COLO829 (cell line): ENCODE measurements at places on chromosomes 5 and 9.
A peak's percentile ranks its signal among the peaks of the same experiment; 100 is the strongest.

DNA sequence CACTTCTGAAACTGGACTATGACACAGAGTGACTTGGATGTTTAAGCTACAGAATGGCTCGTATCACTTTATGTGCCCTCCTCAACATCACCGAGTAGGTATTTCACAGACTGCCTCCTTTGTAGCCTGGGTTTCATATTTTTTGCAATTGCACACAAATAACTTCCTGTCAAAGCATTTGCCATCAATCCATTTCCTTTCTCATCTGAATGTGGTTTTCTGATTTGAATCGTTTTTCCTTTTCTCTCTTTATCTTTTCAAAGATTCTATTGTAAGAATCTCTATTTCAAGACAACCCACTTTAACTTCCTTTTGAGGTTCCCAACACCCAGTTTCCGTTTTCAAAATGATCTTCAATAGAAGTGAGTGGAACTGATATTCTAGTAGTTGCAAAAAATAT is 563.8 kb upstream of the ARRDC3 start:
- no peak for DNase-seq

- DNase-seq = peak; percentile 28
These were observed 4.9 kb downstream of the MRPL22 start for GRCh38 chr5:154945695-154946301.

GRCh38 chr9:124197177-124198095 is 60.3 kb upstream of the NEK6 start:
- DNase-seq = no peak

- no peak for DNase-seq
These were observed 456.0 kb downstream of the BNC2 start for GRCh38 chr9:16414451-16414850.

DNA sequence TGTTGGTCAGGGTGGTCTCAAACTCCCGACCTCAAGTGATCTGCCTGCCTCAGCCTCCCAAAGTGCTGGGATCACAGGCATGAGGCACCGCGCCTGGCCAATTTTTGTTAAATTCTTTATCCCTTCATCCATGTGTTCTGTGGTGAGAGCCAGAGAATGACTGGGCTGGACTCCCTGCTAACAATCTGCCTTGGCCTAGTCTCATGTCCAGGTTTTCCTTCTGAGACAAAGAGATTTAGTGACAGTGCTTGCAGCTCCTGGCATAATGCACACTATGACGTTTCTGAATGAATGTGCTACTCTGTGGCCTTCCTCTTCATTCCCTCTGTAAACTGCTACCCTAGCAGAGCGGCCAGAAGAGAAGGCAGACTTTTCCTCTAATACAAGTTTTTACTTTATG is 79.3 kb downstream of the FOXD1 start:
- no peak for DNase-seq

GRCh38 chr5:172106511-172107356 is 81.3 kb downstream of the STK10 start:
- peak; percentile 11 for DNase-seq

DNA sequence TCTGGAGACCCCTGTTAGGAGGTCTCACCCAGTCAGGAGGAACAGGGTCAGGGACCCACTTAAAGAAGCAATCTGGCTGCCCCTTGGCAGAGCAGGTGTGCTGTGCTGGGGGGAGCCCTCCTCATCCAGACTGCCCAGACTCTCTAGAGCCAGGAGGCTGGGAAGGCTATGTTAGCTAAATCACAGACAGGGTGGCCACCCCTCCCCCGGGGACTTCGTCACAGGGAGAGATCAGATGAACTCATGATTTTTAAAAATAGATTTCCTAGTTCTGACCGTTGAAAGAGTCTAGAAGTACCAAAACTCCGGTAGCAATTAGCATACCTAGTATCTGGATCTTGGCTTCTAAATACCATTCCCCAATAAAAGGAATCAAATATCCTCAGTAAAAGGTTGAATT is 35.0 kb upstream of the FOXB2 start:
- DNase-seq = no peak

DNA sequence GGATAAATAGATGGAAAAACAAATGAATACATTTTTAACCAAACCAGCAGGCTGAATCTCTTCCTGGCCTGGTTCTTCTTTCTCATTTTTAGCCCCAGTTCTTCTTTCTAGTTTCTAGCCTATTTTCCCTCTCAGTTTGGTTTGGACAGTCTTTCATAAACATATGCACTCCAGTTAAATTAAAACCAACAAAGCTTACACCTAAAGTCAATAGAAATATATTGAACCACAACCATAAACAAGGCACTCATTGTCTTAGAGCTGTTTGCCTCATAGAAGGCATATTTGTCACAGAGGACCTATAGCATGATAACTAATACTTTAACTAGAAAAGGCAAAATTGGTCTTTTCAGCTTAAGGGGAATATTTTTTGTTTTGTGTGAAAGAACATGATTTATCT is 638.3 kb downstream of the NR2F1-AS1 start:
- no peak for DNase-seq

- DNase-seq = no peak
These were observed 12.5 kb upstream of the SHB start for GRCh38 chr9:38081356-38082108.

DNA sequence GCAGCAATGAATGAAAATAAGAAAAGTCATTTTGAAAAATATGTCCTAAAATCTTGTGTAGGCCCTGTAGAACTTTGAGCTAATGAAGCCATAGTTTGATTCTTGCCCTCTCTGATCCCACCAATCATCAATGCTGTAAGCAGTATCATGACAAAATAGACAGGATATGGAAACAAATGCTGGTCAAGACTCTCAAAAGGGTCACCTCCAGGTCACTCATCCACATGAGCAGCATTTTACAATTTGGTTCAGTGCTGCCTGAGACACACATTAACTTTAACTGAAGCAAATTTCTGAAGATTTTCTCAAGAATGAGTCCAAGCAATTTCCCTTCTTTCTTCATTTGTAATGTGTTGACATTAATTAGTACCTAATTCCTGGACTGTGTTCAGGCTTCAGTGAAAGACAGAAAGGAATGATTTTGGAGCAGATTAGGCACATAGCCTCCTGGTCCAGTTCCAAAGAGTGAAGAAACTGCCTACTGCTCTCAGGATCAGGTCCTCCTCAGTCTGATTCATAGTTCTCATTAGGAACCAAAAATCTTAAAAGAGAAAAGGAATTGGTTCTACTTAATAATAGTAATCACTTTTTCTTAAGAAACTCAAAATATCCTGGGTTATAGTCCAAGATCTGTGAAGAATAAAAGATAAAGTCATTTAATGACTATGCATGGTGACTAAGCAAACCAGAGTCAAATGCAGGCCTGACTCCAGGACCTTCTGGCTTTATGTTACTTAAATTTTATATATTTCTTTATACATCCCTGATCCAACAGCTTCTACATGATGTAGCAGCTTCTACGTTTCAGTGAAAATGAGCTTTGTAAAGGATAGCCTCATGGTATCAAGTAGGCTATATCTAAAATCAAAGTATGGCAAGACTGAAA is 192.1 kb upstream of the RGMB start:
- DNase-seq = no peak

- DNase-seq = no peak
These were observed 61.6 kb upstream of the RPL26L1 start for GRCh38 chr5:172897481-172898217.

- no peak for DNase-seq
These were observed 858.5 kb upstream of the PTPRD start for GRCh38 chr9:11471321-11471720.

DNA sequence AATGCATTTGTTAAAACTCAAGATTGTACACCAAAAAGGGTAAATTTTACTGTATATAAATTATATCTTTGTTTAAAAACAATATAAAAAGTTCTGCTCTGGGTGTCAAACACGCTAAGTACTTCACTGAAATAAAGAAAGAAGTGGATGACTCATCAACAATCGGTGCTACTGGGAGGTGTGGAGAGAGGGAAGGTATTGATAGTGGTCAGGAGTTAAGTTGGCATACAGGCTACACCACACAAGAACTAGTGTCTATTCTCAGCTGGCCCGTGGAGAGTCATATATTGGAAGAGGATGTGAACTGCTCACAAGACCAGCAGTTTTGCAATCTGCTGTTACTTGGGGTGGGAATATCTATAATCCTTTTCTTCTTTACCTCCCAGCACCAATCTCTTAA is 145.7 kb upstream of the TRPC7 start:
- DNase-seq = peak; percentile 23

GRCh38 chr9:82356871-82357270 is 368.3 kb downstream of the SPATA31D1 start:
- no peak for DNase-seq

- no peak for DNase-seq
These were observed 311.2 kb upstream of the SEMA6A start for GRCh38 chr5:116885825-116886224.

GRCh38 chr9:96515621-96516470 is 65.9 kb downstream of the HABP4 start:
- DNase-seq = no peak

DNA sequence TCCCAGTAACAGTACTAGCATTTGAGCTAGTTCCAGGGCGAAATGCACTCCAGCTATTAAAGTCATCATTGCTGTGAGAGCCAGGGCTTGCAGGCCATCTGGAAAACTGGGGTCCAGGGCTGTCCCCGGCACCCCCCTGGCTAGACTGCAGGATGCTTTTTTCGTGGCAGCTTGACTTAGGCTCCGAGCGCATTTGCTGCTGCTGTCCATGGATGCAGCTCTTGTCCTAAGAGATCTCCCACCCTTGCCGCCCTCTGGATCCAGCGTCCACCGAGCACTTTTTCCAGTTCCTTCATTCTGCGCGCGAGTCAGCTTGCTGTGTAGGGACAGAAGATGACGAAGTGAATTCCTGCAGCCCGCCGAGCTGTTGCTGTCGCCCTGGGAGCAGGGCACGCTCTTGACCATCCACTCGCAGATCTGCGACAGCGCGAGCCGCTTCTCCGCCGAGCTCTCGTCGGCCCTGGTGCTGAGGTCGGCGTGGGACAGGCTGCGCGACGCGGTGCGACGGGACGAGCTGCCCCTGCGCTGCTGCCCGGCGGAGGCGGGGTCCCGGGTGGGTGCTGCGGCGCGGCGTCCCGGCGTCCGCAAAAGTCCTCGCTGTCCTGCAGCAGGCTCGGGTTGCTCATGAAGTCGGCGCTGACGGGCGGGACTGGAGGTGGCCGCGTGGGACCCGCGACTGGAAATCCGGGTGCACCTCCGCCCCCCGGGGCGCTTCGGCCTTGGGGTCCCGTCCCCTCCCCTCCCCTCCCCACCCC is 30.7 kb downstream of the OR2V1 start:
- no peak for DNase-seq

GRCh38 chr5:96112123-96112670 is 150.5 kb upstream of the ELL2 start:
- no peak for DNase-seq

GRCh38 chr9:123472862-123473614 is 117.0 kb downstream of the CRB2 start:
- no peak for DNase-seq

DNA sequence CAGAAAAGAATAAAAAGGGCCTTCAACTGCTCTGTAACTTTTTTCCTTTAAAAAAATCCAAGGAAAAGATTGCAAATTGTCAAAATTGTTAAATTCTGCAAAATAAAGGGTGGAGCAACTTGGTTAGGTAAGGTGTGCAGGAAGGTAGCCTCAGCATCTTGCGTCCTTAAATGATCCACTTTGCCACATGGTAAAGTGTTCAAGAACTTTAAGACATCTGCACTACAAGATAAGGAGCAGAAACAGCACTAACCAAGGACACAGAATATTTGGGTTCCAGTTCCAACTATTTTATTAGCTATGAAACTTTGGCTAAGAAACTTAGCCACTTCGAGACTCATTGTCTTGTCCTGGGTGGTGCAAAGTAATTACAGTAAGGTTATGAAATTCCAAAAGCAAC is 53.7 kb downstream of the ANKRD55 start:
- no peak for DNase-seq

- DNase-seq = no peak
These were observed 10.9 kb downstream of the SH3GL2 start for GRCh38 chr9:17589771-17590170.

DNA sequence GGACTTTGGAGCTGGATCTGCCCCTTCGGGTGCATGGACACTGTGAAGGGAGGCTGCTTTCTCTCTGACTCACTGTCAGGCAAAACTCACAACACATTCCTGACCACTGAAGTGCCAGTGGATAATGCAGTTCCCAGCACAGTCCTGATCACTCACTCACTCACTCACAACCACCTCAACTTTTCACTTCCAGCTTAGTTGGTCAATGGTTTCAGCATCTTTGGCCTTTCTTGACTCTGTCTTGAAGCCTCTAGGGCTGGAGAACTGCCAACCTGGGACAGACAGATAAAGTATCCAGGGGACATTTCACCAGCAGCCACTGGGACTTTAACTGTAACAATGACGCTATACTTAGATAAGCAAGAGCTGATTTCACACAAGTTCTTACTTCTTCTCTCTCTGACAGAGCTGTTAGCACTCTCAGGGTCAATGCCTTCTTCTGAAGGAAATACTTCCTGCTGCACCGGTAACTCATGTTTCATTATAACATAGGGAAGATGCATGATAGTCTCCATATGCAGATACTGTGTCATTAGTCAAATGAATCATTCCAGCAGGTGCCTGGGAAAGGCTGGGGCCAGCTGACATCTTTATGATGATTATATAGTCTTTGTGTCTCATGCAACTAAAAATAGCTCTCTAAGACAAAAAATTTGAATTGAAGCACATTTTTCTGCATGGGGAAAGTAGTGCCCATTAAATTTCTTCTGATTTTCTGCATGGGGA is 499.0 kb downstream of the SEMA5A start:
- no peak for DNase-seq

GRCh38 chr9:93603906-93604326 is 27.5 kb downstream of the PHF2 start:
- no peak for DNase-seq

DNA sequence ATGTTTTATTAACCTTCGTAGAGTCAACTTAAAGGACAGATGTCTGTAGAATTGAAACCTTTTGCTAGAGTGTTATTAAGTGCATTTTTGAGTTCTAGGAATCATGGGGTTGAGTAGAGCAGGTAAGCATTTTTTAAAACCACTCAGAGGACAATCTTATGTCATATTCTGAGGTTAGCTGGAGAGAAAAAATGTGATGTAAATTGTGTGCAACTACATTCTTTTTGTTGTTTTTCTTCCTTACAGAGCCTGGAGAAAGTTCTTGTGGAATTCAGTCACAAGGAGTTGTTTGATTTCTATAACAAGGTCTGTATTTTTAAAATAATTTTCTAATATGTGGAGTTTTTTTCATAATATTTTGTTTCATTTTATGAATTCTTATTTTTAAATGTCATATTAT is 206.4 kb downstream of the COMMD10 start:
- DNase-seq = no peak

GRCh38 chr5:93355691-93356090 is 225.3 kb downstream of the NR2F1-AS1 start:
- DNase-seq = no peak

GRCh38 chr9:91426123-91426745 is 2.6 kb upstream of the NFIL3 start:
- peak; percentile 63 for DNase-seq

DNA sequence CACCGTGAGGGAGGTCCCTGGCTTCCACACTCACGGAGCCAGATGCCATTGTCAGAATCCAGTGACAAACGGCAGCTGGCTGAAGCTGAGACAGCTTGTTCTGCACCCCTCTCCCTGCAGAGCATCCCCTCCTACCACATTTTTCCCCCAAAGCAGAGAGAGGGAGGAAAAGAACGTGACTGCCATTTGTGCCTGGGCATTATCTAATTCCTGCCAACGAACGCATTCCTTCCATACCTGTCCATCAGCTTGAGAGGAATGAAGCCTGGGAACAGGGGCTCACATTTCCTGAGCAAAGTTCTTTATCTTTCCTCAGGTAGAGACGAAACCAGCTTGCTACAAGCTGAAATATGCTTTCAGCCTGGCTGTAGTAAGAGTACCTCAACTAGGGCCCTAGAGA is 175.4 kb downstream of the SLIT3 start:
- no peak for DNase-seq
